ENCODE measurements at places on chromosomes 2 and 18.

DNA sequence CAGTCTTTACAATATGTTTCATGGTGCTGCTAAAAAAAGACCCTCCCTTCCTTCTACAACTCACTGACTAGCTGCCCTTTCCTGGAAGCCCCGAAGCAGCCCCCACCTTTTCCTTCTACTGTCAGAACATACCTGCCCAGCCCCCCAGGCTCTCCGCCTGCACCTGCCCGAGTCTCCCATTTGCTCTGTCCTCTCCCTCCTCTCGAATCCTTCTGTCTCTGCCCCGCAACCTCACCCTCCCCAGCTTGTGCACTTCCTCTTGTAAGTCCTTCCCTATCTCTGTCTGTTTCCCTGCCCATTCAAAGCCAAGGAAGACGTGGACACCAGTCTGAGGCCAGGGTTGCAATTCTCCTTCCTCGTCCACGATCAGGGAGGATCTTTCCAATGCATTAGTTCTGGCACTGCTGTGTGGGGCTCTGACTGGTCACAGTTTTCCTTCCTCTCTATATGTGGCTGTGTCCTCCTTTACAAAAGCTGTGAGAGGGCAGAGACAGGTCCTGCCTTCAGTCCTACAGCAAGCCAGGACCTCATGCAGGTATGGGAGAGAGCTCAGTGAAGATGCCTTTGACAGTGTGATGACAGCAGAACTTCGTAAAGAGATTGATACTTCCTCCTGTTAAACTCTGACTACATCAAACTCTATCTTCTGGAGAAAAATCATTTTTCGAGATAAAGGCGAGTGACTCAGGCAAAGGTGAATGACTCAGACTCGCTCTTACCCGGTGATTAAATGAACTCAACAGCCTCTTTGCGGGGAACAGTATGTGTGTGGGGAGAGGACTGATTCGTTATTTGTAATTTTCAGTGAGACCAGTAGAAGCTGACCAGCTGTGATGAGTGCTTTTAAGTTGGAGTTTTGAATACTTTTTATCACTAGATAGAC, 14.2 kb downstream of the TNFRSF11A start:
- DNase-seq: no peak

DNA sequence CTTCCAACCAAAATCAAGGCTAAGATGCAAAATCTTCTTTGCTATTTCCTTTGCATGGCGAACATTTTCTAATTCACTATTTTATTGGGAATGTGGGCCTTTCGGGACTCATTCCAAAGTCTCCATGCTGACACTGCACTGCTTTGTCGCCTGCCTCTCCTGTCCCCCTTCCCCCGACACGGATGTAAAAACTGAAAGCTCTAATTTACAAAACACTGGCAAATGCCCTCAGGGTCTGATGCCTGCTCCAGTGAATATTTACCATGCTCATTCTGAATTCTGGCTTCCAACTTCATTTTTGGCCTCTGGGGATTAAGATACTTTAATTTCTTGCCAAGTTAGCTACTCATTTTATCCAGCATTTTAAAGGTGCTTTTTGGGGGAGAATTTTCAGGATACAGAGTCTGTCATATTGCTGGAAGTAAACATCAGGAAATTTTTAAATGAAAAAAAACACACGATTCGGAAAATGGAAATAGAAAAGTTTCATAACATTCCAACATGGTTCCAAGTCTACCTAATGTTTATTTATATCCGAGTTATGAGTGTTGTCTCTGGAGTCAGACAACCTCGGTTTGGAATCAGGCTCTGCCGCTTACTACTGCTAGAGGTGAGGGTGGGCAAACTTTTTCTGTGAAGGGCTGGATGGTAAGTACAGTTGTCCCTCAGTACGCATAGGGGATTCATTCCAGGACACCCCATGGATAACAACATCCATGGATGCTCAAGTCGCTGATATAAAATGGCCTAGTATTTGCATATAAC, 14.6 kb upstream of the LTBP1 start:
- no peak for DNase-seq

- no peak for DNase-seq
Measured at GRCh38 chr2:226080334-226080733, 680.8 kb downstream of the NYAP2 start.

DNA sequence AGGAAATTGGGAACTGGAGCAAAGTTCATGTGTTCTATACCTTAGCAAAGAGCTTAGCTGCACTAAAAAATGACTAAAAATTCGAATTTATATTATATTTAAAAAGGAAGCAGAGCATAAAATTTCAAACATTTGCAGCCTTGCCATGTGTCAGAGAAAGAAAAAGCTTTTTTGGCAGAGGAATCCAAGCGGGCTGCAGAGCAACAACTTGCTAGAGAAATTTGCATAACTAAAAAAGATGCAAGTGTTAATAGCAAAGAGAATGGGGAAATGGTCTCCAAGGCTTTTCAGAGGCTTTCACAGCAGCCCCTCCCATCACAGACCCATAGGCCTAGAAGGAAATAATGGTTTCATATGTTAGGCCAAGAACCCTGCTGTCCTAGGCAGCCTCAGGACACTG, 1315.9 kb downstream of the DSC3 start:
- no peak for DNase-seq

DNA sequence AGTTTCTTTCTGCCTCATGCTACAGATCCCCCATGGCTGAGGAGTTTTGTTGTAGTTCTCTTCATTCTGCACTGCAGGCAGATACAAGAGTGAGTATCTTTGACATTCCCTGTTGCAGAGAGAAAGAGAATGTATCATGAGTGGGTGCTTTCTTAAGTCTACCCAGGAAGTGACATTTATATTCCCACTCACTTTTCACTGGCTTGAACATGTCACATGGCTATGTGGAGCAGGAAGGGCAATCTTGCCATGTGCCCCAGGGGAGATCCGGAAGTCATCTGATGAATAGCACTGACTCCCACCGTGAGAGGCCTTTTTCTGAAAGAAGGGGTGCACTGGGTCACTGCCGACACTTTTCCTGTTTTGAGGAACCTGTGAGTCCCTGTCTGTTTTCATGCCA, 66.4 kb upstream of the BOD1L2 start:
- no peak for DNase-seq

DNA sequence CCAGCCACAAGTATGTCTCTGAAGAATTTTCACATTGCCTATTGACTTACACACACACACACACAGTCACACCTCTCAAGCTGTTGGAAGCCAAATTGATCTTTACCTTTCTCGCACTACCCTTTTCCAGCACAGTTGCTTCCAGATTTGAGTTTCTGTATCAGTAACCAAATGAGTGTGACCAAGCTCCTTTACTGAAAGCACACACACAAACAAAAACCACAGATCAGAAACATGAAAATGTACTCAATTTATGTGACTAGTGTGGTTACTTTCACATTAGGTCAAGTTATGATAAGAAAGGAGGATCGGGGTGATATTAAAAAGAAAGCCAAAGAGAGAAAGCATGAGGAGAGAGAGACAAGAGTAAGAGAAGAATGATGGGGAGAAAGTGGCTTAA, 993.9 kb upstream of the POU3F3 start:
- DNase-seq: no peak

DNA sequence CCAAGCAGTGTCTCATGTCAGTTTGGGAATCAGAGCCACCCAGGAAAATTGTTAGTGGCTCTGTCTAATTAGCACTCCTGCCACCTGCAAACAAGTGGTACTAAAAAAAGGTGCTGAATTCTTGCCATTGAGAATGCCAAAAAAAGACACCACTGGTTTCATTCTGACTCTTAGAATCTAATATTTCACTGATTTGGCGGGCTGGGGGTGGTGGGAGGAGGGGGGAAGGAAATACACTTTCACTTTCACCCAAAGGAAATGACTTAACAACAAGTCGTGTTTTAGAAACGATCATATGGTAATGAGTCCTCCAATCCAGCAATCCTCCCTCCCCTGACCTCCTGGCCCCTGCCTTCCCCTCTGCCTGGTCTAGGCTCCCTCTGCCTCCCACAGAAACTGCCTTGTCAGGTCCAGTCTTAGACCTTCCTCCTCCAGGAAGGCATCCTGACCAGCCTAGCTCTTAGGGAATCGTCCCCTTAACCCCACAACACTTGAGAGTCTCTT, 4.4 kb upstream of the KLHL29 start:
- DNase-seq: no peak

GRCh38 chr2:239978411-239978810, 46.7 kb downstream of the NDUFA10 start:
- DNase-seq: no peak

DNA sequence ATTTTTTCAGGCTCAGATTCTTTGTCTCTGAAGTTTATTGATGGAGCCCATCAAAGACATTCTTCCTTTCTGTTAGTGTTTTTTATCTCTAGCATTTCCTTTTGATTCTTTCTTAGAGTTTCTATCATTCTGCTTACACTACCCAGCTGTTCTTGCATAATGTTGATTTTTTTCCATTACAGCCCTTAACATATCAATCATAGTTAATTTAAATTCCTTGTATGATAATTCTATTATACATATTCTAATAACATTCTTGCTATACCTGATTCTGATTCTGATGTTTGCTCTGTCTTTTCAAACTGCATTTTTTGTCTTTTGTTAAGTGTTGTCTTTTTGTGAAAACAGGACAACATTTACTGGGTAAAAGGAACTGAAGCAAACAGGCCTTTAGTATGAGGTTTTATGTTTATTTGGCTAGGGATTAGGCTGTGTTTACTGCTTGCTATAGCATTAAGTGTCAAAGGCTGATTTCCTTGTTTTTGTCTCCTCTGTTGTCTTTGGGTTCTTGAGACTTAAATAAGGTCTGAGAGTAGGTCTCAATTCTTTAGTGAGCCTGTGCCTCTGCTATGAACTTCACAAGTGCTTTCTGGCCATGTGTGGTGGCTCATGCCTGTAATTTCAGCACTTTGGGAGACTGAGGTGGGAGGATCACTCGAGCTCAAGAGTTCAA, 8.0 kb upstream of the STAM2 start:
- DNase-seq: no peak

- DNase-seq: peak; percentile 71
Measured at GRCh38 chr2:185738679-185739472, at the start of gene FSIP2. Gene FSIP2 (plus strand): TSS chr2:185738804. CDS start chr2:185738895, 91 bp downstream.

DNA sequence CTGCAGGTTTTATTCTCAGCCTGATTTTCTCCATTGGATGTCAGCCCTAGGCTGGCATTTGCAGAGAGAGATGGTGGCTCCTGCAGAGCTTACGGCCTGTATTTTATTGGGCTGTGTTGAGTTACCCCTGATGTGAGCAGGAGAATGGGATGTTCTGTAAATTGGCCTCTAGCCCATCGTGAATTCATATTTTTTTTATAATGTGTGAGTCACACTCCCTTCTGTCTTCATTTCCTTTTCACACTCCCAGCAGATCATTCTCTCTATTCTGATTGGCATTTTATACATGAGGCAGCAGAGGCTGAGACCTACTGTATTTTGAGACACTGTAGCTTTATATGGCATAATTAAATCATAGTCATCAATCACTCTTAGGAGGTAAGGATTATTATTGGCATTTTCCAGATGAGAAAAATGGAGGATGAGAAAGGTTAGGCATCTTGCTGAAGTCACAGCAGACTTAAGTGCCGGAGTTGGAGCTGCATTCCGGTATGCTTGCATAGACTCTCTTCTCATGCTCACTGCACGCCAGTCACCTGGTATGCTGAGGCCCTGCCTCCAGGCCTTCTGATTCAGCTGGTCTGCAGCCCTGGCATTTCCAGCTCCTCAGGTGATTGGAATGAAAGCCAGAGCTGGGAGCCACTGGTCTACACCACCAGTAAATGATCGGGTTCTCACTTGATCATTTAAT, 142.4 kb downstream of the NEDD4L start:
- no peak for DNase-seq

GRCh38 chr2:240502059-240502429, 55.7 kb downstream of the ANKMY1 start:
- DNase-seq: no peak

- DNase-seq: peak; percentile 16
Measured at GRCh38 chr18:33839452-33840211, 261.6 kb downstream of the ASXL3 start.
